B cell (primary cell): ENCODE measurements at places on chromosomes 3 and 15.

GRCh38 chr15:84143753-84144314 lies 91.7 kb upstream of the GOLGA6L4 start:
- DNase-seq, result no peak

DNA sequence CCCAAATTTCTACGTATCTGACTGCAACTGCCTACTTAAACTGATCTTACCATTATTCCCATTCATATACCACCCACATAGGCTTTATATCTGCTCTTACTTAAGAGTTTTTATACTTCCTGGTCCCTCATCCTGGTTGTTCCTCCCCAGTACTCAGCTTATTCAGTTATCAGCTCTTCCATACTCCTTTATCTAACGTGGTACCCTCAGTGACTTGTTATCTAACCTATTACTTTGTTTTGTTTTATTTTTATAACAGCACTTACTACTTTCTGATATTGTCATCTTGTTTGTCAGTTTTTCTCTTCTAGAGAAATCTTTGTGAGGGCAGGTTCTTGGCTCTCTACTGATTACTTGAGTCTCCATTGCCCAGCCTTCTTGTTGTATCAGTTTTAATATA lies 100.6 kb downstream of the ZNF609 start:
- DNase-seq, result no peak

DNA sequence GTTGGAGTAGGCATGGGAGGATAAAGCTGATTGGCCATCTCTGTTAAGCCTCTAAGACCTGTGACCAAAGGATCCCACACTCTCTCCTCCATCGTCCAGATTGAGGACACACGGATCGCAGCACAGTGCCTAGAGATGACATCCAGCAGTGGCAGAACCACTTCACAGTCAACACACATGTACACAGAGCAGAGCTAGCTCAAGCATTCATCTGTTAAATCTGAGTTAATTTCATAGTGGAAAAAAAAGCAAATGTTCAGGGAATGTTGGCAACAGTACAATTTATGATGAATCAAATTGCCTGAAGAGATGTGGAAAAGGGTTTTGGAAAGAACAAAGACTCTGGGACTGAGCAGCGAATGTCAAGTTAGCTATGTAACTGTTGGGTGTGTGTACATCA lies 108.1 kb upstream of the PLAAT1 start:
- no peak for DNase-seq

- no peak for DNase-seq
Measured at GRCh38 chr3:179716226-179716625, 63.4 kb downstream of the USP13 start.

DNA sequence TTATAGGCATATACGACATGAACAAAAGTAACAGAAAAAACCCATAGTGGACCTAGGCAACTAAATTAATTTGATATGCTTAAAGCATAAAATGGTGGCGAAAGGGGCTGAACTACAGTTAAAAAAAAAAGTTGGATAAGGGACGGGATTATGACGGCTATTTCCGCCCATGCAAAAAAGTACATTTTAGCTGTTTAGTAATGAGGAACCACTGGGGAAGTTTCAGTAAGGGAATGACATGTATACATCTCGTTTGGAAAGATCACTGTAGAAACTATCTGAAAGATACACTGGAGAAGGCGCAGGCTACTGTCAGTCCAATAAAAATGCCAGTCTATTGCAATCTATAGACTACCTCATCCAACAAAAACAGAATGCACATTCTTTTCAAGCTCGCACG lies 65.6 kb downstream of the ZNF148 start:
- DNase-seq, result no peak

DNA sequence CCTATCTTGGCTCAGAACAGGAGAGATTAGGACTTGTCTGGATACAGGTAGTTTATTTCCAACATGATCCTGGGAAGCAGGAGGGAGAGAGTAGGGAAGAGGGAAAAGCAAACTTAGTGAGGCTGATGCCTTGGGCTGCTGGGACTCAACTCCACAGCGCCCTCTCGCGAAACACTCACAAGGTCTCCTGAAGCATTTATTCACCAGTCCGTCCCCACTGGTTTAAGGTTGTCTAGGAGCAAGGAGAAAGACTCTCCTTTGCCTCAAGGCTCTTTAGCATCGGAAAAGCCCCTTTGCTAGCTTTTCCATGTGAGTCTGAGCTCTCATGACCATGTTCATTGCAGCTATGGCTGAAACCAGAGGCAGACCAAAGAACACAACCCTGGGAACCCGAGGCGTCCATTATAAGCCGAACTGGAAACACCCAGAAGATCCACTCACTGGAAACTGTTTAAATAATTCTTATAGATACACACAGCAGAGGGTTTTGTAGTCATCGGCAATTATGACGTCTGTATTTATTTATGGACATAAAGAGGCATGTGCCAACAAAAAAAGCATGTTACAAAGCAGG lies 244.5 kb downstream of the CD47 start:
- DNase-seq, result peak; percentile 43

- DNase-seq, result no peak
Measured at GRCh38 chr15:82871832-82872484, 62.5 kb downstream of the WHAMM start.

GRCh38 chr15:78925956-78926743 lies 18.7 kb downstream of the CTSH start:
- no peak for DNase-seq

DNA sequence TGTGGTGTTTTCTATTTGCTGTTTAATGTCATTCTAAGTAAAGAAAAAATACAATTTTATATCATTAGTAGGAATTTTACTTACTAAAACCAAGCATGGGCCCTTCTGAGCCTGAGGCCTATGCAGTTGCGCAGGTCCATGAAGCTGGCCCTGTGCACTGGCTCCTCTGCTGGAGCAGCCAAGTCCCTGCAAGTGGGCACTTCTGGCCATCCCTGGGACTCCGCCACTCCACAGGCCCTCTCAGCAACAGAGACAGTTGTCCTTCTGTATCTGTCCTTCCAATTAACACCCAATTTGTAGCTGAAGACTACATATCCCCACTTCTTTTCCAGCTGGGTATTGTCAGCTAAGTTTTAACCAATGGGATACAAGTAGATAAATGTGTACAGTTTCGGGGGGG lies 49.9 kb upstream of the RYK start:
- no peak for DNase-seq

DNA sequence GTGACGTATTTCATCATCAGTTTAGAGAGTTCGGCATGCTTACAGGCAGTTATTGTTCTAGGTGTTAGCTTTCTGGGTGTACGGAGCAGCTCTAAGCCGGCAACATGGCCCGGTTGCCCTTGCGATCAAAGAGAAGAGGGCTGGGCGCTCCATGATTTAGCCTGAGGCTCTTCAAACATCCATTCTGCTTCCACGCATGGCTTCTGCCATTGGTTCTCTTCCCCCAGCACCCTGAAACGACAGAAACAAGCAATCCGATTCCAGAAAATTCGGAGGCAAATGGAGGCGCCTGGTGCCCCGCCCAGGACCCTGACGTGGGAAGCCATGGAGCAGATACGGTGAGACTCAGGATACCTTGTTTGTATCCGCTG lies 574 bp downstream of the NGRN start:
- DNase-seq, result no peak

GRCh38 chr3:12999147-13000140 lies 73.8 kb downstream of the IQSEC1 start:
- peak; percentile 75 for DNase-seq

GRCh38 chr3:53513556-53514190 lies 19.3 kb downstream of the CACNA1D start:
- no peak for DNase-seq

DNA sequence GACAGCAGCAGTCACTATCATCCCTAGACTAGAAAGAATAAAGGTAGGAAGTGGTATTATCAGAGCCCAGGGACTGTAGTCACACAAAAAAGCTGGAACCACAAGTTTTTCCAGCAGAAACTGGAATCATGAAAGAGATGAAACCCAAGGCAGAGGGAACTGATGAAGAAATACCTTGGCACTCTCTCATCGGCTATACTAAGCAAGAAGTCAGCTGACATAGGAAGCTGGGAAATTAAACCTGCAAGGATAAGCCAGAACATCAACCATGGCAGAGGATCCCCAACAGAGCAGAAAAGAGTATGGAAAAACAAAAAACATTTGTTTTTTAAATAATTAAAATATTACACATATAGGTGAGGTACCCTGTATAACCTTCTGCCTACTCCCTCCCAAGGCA lies 86.5 kb downstream of the AQR start:
- no peak for DNase-seq

DNA sequence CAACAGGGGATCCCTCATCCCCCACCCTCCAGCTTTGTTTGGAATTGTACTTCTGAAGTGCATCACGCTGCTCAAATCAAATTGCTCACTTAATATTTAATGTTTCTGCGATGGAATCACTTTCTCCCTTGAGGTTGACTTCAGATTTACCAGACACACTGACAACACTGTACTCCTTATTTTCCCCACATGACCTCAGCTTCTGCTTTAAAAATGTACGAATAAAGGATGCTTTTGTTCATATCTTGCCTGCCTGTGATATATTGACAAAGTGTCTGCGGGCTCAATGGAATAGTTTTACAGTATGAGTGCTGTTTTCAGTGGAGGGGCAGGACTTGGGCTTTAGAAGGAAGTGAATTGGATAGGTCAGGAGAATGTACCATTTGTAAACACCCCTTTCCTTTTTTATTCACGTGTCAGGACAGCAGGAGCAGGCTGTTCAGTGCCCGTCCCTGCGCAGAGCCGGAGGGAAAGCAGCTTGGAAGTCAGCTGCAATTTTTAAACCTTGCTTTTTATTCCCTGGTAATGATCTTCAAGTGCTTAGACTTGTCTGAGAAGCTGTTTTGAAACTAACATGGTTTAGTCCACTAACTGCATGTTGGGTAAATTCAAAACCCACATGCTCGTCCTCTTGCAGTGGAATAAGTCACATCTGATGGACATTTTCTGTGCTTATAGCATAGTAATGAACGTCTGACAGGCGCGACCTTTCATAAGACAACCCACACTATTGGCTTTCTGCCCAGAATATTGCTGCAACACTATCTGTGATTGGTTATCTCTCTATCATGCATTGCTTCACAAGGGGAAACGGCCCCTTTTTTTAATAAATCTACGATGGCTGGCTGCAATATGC lies 29.9 kb downstream of the MBNL1 start:
- peak; percentile 77 for DNase-seq

GRCh38 chr3:48086705-48087104 lies 70.5 kb upstream of the MAP4 start:
- DNase-seq, result peak; percentile 7

DNA sequence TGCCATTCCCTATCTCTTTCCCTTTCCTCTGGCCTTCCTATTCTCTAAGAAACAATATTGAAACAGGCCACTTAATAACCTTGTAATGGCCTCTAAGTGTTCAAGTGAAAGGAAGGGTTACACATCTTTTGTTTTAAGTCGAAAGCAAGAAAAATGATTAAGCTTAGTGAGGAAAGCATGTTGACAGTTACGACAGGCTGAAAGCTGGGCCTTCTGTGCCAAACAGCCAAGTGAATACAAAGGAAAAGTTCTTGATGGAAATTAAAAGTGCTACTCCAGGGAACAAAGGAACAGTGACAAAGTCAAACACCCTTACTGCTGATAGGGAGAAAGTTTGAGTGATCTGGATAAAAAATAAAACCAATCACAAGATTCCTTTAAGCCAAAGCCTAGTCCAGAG lies 54.2 kb downstream of the SENP2 start:
- DNase-seq, result no peak

DNA sequence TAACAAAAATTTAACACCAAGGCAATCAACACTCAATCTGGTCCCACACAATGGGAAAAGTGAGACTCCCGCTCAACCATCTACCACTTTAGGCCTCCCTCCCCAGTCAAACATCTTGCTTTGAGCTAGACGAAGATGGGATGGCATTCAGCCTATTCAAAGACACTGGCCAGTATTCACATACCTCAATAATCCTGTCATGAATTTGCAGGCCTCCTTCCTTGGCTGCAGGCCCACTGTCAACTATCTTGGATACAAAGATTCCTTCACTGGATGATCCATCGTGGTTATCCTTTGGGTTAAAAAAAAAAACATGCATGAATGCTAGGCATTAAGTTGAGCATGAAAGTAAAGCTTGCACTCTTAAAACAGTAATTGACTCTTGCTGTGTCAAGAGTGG lies 22.6 kb downstream of the PDZRN3 start:
- no peak for DNase-seq

DNA sequence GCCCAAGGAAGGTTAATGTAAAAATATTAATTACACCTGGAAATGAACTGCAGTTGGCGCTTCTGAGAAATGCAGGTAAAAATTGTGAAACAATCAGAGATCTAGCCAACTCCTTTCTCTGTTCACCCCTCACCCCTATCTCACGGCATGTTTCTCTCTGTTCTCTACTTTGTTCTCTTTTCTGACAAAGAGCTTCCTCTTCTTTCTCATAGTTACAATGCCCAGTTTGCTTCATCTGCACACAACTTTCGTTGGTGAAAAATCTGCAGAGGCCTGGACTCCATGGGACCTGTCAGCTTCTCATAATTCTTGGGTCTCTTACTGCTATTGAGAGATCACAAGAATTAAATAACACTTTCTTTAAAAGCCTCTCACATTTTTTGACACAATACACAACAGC lies 212.9 kb upstream of the LRRN1 start:
- DNase-seq, result no peak

DNA sequence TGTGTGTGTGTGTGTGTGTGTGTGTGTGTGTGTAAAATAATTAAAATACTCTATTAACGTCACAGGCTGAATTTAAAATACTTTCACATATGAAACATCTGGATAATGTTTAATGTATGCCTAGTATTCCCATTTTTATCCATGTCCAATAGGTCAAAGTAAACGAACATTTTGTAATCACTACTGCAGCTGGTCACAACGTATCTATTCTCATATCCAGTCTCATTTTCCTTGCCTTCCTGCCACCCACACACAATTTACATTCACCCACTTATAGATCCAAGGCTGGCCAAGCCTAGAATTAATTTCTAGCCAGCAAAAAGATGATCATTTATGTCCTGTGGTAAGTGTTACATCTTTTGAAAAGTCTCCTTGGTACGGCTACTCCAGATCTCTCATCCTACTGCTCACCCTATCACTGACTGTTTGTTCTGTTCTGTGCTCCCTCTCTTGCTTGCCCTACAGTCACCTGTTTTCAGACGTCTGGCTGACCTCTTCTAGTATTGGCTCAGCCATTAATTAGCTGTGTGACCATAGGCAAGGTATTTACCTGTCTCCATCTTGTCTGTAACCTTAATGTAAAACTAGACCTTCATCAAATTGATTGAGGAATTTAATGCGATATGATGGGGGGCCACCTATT lies 17.6 kb downstream of the SERPINI2 start:
- DNase-seq, result no peak

DNA sequence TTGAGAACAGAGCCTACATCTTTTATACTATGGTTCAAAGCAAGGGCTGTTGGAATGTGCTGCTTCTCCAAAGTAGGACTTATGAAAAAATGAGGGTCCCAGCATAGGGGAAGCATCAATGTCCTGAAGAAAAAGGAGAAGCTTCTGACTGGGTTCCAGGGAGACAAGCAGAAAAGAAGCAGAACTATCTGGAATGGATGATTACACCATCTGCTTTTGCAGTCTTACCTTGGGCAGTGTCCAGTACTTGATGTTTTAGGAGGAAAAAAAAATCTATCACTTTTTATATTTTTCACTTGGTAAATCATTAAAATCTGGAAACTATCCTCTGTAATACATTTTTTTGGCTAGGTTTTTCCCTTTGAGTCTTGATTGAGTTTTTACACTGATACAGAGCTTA lies 57.9 kb upstream of the DPH6 start:
- DNase-seq, result no peak
